GM12891 (cell line): ENCODE measurements at places on chromosomes 16 and 17.

- no peak for DNase-seq
Observed at GRCh38 chr16:82993926-82994325, 367.2 kb downstream of the CDH13 start.

- no peak for DNase-seq
Observed at GRCh38 chr17:34287875-34288274, 2.3 kb downstream of the CCL11 start.

GRCh38 chr16:49213594-49213993 lies 68.0 kb downstream of the CBLN1 start:
- DNase-seq, result no peak

- DNase-seq, result peak; percentile 27
Observed at GRCh38 chr17:64218066-64218465, 45.0 kb downstream of the TEX2 start.

- DNase-seq, result no peak
Observed at GRCh38 chr16:17831330-17831729, 360.6 kb upstream of the XYLT1 start.
